ENCODE measurements at places on chromosomes 3 and 15. TPM values are rescaled to one million over a fixed set of nuclear protein-coding genes. Genes with fewer than 3 reads are reported as not detected.

DNA sequence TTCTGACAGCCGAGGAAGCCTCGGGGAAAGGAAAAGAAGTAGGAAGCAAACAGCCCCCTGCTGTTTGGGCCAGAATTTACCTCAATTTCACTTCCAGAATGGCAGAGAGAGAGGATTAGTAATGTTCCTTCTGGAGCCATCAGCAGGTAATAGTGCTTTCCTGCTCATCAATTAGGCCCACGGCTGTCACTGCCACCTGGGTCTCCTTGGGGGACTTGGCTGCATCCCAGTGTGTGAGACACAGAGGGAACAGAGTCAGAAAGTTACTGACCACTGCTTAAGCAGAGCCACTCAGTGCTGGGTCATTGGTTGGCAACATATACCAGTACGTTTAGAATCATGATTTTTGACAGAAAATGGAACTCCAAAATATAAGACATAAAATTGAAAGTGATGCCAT is 397.0 kb downstream of the EPHA3 start:
- DNase-seq, result no peak

DNA sequence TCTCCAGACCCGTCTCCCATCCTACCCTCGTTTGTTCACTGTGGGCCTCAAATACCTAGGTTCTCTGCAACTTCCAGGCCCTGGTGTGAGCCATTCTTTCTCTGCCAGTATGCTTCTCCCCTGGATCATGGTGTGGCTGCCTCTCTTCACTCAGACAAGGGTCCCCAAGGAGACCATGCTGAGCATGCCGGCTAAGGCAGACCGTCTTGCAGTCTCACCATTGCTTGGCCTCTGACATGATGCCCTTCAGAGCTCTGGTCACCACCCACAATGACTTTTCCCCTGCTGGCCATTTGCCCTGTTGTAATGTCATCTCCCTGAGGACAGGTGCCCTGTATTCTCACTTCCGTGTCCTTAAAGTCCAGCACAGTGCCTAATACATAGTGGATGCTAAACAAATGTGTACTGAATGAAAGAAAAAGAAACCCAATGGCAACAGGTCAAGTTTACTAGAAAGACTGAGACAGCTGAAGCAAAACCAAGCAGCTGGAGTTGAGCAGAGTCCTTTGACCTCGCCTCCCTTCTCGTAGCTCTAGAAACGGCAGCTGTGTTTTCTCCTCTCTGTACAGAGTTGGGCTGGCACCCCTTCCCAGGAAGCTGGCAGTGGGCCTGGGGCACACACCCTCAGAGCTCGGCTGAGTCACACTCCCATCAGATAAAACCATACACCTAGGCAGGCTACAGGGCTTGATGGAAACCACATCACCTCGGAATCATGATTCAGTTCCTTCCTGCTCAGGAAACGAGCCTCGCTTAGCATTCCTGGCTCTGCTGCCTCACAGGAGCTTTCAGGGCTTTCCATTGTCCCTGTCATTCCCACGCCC is 8.6 kb downstream of the TLR9 start:
- DNase-seq, result no peak

DNA sequence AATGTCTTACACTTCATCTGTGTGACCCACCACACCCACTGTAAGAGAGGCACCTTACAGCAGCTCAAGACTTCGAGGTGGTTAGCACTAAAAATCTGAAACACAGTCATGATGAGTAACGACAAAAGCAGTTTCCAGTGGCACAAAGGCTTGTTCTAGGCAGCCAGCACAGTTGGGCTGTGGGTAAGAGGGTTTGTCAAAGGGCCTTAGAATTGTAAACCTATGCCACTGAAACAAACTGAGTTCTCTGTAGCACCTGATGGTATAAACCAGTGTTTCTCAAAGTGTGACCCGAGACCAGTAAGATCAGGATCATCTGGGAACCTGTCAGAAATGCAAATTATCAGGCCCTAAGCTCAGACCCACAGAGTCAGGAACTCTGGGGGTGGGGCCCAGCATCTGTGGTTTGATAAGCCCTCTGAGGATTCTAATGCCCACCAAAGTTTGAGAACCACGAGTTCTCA is 36.5 kb downstream of the DAPK2 start:
- DNase-seq, result no peak

GRCh38 chr3:100136921-100137320 is 22.6 kb upstream of the FILIP1L start:
- no peak for DNase-seq

DNA sequence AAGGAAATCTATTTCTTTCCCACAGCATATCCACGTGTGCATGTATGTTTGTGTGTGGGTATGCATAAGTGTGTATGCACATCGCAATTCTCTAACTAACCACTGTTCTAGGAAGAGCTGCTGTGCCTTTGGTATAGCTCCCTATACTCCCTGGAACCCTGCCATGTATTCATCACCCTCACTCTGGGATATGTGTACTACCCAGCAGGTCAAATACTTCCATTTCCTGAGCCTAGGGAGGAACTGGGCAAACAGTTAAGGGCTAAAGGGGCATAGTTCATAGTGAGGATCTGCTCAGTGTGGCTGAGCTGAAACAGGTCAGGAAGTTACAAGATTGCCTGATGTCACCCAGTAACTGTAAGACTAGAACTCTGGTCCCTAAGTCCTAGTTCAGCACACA is 260.4 kb downstream of the RPLP1 start:
- DNase-seq, result no peak

The MEX3B gene
- total RNA-seq, result 5.2 TPM

The EDC3 gene
- 23.8 TPM for total RNA-seq

The SLC25A20 gene
- total RNA-seq, result 24.1 TPM
